ENCODE measurements at places on chromosomes 4 and X.

DNA sequence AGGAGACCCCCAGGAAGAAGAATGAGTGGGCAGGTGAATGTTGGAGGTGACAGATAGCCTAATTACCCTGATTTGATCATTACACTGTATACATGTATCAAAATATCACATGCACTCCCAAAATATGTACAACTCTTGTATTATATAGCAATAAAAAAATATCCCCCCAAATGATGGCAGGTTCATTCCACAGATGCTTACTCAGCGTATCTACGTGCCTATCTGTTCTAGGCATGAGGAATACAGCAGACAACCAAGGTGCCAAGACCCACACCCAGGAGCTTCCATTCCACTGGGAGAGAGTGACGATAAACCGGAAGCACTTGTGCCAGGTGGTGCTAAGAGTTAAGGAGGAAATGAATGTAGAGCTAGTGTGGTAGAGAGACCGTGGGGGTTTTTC is 42.4 kb downstream of the ADRA2C start:
- DNase-seq = no peak

- no peak for DNase-seq
Measured at GRCh38 chr4:175946472-175947116, 119.0 kb upstream of the WDR17 start.

- DNase-seq = no peak
Measured at GRCh38 chrX:17860179-17860780, 818 bp downstream of the RAI2 start.

GRCh38 chr4:147102596-147102995 is 156.9 kb upstream of the TTC29 start:
- no peak for DNase-seq

- DNase-seq = no peak
Measured at GRCh38 chrX:129718676-129719075, 20.1 kb upstream of the XPNPEP2 start.
